NT2/D1 (cell line): ENCODE measurements at places on chromosomes 16 and 17.

GRCh38 chr16:72480911-72481310 is 309.0 kb upstream of the PMFBP1 start:
- no peak for DNase-seq

- DNase-seq: no peak
These were observed 235.6 kb downstream of the ZNF423 start for GRCh38 chr16:49620158-49620868.

DNA sequence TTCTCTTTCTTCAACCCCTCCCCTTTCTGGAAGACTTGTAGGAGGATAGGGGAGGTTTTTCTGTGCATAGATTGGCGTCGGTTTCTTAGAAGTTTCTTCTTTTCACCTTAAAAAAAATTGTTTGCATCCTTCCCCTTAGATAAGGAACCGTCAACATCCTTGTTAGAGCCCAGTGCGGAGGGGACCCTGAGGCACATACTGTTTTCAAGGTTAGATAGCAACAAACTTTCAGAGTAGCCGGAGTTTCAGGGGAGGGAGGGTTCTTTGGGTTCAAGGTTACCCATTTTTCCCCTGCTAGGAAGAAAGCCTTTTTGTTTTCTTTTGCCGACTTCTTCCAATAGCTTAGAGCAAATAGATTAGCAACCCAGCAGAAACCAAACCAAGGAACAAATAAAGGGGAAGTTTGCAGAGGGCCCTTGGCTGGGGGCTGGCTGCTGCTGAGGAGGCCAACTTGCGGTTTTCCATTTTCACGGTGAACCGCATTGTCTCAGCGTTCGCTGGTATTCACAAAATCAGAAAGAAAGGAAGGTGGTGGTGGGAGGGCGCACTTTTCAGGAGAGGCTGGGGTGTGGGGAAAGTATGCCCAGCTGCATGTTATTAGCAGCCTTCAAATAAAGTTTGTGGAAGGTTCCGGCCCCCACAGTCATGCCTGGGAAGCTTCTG is 28.8 kb downstream of the MSI2 start:
- peak; percentile 56 for DNase-seq

DNA sequence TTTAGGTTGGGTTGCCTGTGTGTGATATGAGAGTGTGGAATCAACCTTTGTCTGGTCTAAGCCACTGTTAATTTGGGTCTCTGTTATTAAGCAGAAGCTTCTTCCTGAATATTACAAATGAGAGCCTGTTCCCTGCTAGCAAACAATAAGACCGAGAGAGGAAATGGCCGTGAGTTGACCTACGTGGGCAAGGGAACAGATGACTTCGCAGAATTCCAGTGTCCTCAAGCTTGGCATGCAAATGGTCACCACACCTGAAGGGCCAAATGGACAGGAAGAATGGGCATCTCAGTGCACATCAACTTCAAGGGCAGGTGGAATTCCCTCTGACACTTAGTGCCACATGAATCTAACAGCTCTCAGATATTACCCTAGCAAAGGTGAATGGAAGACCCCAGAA is 250.8 kb upstream of the FOXF1 start:
- DNase-seq: no peak

DNA sequence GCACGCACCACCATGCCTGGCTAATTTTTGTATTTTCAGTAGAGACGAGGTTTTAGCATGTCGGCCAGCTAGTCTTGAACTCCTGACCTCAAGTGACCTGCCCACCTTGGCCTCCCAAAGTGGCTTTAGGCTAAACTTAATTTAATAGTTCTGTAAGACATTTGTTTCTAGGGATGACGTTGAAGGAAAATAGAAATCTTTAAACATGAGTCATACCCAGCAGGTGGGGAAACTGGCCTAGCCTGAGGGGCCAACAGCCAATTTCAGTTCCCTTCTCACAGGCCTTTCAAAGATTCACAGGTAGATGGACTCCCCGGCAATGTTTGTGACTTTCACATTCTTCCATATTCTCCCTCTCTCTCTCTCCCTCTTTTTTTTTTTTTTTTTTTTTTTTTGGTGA is 18.1 kb upstream of the ITPRIPL2 start:
- peak; percentile 66 for DNase-seq

- no peak for DNase-seq
These were observed 39.4 kb upstream of the CHMP6 start for GRCh38 chr17:80952291-80952690.
